ENCODE measurements at places on chromosomes 12 and 14.

DNA sequence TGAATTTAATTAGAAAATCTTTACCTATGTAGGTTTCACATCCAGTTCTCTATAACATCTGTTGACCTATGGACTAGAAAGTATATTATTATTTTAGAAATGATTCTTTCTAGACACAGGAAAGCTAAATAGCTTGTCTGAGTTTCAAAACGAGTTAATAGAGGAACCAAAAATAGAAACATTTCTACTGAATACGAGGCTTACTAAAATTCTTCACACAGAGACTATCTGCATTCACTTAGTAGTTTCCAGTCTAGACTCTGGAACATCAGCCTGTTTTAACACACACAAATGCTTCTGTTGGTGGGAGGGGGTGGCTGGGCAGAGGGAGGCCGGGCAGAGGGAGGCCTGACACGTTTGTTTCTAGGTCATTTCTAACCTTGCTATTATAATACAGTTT lies 29.7 kb downstream of the RGS6 start:
- no peak for DNase-seq

DNA sequence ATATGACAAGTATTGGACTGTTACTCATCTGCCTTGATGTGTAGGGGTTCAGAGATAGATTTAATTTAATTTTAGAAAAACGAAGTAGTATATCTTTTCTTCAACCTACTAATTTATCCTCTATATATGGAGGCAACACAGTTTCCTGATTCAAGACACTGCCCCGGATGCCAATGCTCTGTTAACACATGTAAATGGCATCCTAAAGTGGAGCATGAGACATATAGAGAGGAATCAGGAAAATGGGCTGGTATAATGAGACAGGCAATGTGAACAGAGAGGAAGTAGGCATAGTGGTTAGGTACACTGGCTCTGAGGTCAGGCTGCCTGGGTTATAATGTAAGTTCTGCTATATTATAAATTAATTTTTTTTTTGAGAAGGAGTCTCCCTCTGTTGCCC lies 85.6 kb downstream of the OTOGL start:
- no peak for DNase-seq

DNA sequence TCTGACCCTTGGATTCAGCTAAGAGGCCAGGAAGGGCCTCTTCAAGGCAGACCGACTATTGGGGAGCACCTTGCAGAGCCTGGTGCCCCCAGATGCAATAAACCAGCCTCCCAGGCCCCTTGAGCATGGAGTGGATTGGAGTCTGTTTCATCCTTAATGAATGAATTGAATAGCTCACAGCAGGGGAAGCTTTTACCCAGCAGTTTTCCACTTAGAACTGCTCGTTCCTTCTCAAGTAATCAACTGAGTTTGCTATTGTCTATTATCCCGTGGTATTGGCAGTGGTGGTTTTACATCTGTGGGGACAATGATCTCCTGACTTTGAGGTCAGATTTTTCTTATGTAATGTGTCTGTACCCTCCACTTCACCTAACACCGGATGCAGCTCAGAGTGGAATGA lies 197.6 kb downstream of the AACS start:
- DNase-seq = no peak

DNA sequence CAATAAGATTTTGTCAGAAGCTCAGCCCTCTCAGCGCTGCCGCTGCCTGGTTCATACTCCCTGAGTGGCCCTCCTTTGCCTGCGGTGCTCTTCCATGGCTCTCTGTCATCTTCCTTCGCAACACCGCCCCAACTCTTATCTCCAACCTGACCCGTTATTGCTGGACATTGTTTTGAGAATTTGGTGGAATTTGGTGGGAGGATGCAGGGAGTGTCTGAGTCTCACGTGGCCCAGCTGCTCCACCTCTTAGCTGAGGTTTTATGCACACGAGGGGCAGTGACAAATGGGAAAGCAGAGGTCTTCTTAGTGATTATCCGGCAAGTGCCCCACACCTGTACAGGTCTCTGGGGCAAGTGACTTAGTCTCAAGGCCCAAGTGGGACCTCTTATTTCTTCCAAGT lies 97.5 kb upstream of the RPH3A start:
- no peak for DNase-seq

DNA sequence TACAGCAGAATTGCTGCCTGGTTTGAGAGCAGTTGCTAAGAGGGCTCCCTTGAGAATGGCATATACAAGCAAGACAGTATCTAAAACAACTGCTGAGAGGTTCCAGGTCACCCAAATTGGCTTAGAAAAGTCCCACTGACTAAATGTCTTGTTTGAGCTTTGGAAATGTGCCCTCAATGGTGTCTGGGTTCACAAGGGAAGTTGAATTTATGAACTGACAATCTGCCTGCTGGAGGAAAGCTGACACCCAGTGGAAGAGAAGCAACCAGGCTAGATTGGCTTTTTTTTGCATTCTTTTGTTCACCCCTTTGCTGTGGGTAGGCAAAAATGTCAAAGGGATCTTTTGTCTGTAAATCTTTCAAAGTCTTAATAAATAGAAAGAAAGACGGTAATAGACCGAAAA lies 44.6 kb upstream of the NPFF start:
- no peak for DNase-seq

GRCh38 chr14:101560534-101561113 lies 671 bp upstream of the DIO3 start:
- DNase-seq = no peak

- no peak for DNase-seq
Measured at GRCh38 chr12:86741531-86741930, 485.3 kb upstream of the MGAT4C start.

DNA sequence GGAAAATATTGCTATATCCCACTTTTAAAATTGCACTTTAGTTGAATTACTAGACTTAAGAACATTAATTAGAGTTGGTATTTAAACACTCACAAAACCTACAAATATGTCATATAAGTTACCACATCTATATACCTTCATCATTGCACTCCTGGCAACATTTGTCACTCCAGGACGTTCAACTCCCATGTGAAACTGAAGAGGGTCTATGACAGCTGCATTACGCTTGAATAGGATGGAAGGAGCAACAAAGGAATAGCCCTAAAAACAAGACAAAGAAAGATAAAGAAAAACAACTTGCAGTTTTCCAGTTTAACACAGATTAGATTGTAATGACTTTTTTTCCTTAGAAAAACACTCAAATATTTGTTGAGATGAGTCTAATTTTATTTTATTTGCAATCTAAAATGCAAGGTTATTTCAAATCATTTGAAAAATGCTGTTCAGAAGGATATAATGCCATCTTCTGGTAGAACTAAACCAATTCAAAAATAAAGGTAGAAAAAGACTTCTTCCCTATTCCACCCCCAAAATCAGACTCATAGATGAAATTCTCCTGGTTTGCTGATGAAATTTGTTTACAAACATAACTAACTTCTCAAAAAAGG lies 84.3 kb upstream of the TTC7B start:
- no peak for DNase-seq

- no peak for DNase-seq
Measured at GRCh38 chr12:128531170-128531569, 264.2 kb downstream of the TMEM132C start.

- no peak for DNase-seq
Measured at GRCh38 chr12:123571343-123571813, 13.0 kb upstream of the TMED2 start.

DNA sequence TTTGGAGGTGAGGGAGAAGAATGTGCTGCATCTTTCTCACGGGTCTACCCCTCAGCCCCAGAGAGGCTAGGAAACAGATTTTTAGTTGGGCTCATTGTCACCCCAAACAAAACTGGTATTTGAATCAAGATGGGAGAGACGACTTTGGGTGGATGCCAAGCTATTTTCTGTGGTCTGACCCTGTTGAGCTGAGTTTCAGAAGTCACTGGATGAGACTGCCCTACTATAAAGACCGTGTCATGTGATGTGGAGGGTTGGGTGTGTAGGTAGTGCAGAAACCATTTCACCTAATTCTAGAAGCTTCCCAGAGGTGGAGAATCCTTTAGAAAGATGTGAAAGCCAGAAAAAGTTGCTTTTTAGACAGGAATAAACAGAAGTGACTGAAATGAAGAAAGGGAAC lies 60.2 kb downstream of the IFT43 start:
- no peak for DNase-seq

DNA sequence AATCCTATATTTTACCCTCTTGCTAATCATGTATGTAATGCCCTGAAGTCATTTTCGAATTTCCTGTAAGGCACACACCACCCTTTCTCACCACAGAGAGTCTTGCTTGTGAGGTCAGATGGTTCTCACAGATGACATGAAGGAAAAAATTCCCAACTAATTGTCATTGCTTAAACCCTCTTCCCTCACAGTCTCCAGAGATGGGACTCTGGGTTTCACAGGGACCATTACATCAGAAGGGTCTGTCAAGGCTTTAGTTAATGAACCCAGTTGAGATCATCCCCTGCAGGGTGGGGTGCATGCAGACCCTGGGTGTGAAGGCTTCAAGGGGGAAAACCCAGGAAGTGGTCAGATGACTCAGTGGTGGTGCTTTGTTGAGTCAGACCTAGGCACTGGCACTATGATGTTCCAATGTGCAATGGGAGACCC lies 229.6 kb downstream of the BCAT1 start:
- no peak for DNase-seq

- no peak for DNase-seq
Measured at GRCh38 chr14:39873791-39874190, 441.6 kb upstream of the FBXO33 start.

DNA sequence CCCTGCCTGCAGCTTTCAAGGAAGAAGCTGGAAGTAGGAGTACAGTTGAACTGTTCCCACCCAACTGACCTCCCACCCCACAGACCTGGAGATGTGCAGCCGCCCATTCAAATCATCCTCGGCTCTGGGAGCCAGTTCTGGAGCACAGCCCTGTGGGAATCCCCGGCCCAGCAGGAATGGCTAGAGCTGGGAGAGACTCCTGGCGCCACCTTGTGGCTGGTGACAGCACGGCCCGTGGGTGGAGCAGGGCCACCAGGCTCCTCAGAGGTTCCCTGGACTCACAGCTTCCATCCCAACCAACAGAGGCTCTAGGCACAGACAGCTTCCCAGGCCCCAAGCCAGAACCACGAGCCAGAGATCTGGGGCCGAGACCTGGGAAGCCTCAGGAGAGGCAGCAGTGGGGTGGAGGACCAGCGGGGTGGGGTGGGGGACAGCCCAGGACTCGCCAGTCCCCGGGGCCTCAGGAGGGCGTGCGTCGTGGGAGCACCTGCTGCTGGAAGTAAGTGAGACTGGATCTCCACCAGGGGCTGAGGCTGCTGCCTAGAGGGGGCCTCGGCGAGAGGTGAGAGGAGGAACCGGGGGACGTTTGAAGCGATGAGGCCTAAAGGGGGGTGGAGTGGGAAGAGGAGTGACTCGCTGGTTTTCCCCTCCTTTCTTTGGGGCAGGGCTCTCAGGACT lies 43.4 kb downstream of the RNF34 start:
- peak; percentile 66 for DNase-seq

DNA sequence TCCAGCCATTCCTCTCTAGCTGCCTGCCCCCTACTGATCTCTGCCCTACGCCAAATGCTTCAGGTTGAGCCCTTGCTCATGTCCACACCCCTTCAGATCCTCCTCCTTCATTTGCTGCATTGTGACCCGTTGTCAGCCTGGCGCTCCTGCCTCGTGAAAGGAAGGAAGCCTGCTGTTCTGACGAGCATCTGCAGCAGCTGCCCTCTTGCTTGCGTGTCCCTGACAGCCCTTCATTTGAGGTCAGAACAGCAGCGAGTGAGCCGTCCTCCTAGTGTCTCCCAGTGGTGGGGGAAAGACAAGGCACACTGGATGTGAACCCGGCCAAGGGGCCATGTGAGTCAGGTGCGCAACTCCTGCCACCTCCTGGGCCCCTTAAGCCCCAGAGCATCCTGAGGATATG lies 3.0 kb upstream of the PIANP start:
- DNase-seq = no peak
